Type B pancreatic cell (in vitro differentiated cells): ENCODE measurements at places on chromosomes 16 and 17.

DNA sequence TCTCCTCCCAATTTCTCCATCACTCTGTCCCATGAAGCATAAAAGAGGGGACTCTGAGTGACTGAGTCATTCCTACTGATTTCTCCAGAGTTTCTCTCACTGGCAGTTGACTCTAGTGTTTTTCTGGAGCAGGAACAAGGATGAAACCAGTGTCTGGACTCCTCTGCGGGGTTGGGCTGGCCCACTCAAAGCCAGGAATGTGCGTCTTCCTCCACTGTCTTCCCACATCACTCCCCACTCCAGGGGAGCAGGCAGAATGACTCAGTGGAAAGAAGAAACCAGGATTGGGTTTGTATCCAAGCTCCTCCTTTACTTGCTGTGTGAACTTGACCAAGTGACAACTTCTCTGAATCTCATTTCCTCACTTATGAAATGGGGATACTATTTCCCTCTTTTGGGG is 497.5 kb upstream of the SALL1 start:
- DNase-seq, result no peak

- DNase-seq, result no peak
These were observed 633 bp downstream of the TBC1D16 start for GRCh38 chr17:80034791-80035686.

GRCh38 chr16:24446189-24446588 is 93.2 kb upstream of the RBBP6 start:
- DNase-seq, result no peak

GRCh38 chr17:18027280-18027679 is 11.7 kb downstream of the ATPAF2 start:
- no peak for DNase-seq

GRCh38 chr16:48810803-48811453 is 200.9 kb upstream of the N4BP1 start:
- no peak for DNase-seq

DNA sequence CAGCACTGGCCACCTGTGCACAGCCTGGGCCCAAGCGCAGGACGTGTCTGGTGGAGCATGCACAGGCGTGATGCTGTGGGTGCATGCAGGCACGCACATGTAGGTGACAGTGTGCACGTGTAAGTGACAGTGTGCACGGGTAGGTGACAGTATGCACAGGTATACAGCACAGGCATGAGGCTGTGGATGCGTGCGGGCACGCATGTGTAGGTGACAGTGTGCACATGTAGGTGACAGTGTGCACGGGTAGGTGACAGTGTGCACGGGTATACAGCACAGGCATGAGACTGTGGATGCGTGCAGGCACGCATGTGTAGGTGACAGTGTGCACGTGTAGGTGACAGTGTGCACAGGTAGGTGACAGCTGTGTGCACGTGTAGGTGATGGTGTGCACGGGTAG is 7.9 kb downstream of the RPUSD1 start:
- no peak for DNase-seq

DNA sequence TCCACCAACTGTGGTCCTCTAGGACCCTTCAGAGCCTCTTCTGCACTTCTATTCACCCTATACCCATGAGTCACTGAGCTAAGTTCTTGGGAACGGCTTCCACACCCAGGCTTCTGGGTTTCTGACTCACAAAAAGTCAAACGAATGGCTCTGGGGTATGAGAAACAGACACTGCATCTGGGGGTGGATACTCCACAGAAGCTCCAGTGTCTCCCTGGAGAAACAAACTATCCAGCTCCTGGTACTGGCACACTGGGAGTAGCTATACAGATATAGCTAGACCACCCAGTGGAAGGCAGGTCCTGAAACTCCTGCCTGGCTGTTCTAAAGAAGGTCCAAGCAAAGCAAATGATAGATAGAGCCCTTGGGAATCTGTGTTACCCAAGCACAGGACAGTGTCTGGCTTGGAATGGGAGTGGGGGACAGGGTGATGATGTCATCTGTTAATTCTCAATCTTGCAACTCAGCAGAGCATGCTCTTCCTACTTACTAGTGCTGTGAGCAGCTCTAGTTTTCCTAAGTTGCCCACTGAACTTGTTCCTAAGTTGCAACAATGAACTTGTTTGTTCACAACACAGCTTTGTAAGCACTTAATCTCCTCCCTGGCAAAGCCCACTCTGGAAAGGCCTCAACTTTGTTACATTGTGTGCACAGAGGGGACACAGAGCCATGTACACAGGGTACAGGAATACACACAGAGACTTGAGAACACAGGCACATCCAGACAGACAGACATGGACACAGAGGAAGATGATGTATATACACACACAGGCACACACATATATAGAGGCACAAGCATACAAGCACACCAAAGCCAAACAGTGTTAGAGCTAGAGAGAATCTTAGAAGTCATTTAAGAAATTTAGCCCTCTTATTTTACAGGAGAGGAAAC is 6.7 kb downstream of the MMP28 start:
- no peak for DNase-seq

GRCh38 chr17:73297934-73298861 is 13.6 kb downstream of the CDC42EP4 start:
- no peak for DNase-seq

DNA sequence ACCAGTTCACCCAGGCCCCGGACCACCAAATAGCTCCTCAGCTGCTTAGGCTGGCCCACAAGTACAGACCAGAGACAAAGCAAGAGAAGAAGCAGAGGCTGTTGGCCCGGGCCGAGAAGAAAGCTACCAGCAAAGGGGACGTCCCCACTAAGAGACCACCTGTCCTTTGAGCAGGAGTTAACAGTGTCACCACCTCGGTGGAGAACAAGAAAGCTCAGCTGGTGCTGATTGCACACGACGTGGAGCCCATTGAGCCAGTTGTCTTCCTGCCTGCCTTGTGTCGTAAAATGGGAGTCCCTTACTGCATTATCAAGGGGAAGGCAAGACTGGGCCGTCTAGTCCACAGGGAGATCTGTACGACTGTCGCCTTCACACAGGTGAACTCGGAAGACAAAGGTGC is 15.4 kb downstream of the FOXF1 start:
- no peak for DNase-seq

DNA sequence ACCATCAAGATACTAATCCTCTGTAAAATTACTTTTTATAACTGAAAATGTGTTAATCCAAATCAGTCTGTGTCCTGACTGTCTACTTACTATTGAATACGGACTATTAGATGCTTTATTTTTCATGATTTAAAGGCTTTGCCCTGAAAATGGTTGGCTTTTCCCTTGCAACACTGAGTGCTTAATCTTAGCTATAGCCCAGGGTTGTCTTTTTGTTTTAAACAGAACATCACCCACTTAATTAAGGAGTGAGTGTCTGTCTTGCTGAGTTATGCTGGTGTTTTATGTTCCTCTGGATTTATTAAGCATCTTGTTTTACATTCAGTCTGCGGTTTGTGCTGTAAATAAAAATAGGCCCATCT is 11.0 kb downstream of the FTO start:
- DNase-seq, result no peak

GRCh38 chr16:72501739-72502593 is 330.0 kb upstream of the PMFBP1 start:
- no peak for DNase-seq

GRCh38 chr16:21647562-21648164 is 4.7 kb downstream of the IGSF6 start:
- peak; percentile 16 for DNase-seq

DNA sequence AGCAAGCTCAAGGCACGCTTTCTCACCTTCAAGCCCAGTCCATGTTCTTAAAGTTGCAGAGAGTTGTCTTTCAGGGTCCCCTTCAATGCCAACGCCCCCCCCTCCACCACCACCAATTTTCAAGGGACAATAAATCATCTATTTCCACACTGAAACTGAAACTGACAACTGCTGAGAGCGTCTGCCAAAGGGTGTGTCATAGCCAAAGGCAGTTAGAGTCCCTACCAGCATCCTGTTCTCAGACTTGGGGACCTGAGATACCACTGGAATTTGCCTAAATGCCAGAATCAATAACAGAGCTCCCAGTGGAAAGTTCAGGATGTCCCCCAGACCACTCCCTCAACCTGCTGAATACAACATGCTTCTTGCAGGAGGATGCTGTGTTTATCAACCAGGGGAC is 133.2 kb upstream of the SOX9 start:
- DNase-seq, result no peak
